GM12864 (cell line): ENCODE measurements at places on chromosomes 7 and 10.

DNA sequence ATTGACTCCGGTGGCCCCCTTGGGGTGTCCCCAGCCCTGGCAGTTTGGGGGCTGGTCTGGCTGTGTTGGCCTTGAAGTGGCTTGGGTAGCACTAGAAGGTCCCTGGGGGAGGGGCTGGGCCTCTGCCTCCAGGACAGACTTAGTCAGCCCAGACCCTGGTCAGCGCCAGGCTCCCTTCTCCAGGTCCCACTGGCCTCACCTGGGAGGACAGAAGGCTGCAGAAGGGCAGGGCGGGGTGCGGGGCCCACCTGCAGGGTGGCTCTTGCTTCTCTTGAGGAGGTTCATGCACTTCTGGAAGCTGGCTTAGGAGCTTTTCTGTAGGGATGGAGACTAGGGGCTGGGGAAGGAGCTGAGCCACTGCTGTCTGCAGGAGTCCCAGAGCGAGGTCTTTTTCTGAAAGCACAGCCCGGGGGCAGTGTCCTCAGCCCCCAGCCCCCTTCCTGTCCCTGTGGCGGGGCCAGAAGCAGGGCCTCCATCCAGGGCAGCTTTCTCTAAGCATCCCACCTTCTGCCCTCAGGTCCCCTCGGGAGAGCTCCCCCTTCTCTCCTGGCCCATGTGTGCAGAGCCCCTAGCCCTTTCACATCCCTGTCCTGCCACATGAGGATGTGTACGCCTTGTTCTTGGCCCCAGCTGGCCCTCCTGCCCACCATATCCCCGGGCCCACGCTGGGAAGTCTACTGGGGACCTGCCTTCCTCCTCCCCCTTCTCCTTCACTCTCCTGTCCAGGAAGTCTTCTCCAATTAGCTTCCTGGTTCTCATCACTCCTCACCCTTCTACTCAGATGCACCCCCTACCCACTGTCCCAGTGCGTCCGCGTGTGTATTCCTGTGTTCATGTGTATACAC, 11.0 kb downstream of the TBATA start:
- no peak for DNase-seq

GRCh38 chr10:95247881-95248583, 42.8 kb downstream of the PDLIM1 start:
- DNase-seq: no peak

DNA sequence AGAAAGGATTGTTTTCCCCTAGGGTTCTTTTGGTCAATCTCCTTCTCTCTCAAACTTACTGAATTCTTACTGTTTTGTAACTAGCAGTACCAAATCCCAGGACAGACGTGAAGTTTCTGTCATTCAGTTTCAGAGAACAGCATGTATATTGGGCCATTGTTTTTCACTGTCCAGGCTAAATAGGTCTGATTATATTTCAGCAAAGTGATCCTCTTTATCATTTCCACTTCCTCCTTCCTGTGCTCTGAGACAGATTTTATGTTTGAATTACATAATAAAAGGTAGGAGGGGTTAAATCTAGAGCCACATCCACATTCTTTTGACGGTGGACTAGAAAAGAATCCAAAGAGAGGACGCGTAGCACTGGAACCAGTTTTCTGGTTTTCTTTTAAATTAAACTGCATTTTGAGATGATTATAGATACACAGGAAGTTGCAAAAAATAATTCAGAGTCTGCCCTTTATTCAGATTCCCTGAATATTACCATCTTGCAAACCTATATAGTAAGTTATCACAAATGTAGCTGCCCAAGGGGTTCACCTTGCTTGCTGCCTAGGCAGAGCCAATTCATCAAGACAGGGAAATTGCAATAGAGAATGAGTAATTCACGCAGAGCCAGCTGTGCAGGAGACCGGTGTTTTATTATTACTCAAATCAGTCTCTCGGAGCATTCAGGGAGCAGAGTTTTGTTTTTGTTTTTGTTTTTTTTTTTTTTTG, 40.1 kb downstream of the AKR1E2 start:
- no peak for DNase-seq

DNA sequence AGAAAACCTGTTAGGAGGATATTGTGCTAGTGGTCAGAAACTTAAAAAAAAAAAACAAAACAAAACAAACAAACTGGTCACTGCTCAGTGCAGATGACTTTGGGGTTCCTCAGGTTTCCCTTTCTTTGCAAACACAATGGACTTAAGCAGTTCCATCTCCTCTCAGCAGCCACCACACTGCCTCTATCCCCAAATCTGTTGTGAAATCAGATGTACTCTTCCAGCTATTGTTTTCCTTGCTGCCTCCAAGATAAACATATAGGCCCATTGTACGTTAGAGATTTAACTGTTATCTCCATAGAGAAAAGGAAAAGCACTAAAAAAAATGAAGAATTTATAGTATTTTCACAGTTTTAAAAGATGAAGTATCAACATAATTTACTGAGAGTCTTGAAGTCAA, 147.1 kb downstream of the MPP7 start:
- DNase-seq: no peak

DNA sequence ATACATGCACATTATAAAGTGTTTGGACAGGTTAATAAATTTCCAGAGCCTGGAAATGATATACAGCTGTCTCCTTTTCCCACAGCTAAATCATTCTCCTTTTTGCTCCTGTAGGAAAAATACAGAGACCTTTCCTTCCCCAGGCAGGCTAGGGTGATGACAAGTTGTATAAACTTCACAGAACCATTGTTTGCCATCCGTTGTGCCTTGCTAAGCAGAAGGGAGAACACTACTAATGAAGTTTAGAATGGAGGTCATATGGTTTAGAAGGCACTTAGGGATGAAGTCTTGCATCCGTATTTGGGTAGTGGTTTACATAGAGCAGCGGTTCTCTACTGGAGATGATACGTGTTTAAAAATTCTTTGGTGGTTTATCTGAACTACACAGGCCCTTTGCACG, 46.0 kb downstream of the NAMPT start:
- DNase-seq: no peak

DNA sequence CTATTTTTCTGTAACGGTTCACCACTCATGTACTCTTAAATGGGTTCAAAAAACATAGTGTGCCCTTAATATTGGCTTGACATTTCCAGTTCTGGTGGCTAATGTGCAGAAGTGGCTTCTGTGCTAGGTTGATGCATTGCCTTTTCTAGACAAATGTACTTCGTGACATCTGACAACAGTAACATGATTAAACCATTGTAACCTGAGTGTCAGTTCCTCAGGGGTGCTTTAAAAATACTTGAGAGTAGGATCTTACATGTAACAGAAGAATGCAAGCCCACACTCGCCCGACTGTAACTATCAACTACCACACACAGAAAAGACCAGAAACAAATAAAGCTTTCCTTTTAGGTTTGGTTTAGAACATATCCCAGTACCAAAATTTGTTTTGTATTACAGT, 393.4 kb upstream of the NFE2L3 start:
- no peak for DNase-seq

DNA sequence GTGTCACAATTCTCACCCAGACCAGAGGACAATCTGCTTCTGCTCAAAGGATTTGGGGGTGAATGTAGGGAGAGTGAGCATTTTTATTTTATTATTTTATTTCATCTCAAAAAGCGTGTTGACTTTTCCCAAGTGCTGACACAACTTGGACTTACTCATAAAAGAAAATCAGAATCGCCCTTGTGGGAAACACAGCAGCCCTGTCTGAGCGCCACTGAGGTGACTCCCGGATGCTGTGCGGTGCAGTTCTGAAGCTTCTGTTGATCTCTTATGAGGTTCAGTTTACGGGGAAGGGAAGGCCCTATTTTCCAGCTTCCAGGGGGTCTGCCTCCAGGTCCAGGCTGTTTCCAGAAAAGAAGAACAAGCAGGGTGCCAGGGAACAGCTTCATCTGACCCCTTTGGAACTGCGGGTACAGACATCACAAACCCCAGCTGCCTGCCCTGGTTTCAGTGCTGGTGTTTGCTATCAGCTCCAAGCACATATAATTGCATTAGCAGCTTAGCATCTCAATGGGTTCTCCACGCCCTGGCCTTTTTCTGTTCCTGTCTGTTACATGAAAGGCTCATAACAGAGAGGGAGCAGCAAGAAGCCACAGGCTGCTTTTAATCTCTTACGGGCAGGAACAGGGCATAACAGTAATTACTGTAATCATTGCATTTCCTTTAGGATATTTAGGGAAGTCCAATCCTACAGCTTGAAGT, 52.4 kb downstream of the PARP12 start:
- DNase-seq: no peak

DNA sequence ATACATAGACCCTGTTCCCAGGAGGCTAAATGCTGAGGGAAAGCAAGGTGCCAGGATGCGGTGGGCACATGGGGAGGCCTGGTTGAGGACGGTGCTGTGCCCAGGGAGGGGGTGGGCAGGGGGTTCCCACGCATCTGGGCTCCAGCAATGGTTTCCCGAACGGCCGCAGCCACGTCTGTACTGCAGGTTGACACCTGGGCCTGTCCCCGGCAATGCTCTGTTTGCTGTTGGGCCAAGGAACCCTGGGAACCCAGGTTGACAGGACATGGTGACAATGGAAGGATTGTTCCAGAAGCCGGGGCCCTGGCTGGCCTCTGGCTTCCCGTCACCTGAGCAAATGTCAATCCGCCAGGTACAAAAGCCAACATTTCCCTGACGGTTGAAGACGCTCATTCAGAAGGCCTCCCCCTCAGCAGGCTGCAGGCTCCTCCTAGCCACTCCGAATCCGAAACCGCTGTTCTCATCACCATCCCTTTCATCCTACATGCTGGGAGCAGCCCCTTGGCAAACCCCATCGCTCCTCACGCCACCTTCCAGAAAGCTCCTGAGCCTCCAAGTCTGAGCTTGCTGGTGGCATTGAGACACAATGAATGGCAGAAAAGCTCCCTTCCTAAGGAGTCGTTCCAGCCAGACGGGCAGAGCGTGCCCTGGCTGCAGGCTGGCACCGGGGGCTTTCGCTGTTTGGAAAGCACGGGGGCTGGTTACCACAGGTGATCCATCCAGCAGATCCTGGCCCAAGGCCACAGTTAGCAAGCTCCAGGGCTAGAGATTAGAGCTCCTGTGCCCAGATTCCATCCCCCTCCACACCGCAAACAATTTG, 31.2 kb downstream of the SPOCK2 start:
- no peak for DNase-seq

GRCh38 chr7:145655666-145656065, 460.9 kb upstream of the CNTNAP2 start:
- DNase-seq: no peak

- DNase-seq: no peak
Observed at GRCh38 chr10:130301021-130301892, 165.1 kb downstream of the GLRX3 start.

- DNase-seq: no peak
Observed at GRCh38 chr10:15486404-15486803, 115.3 kb upstream of the FAM171A1 start.

DNA sequence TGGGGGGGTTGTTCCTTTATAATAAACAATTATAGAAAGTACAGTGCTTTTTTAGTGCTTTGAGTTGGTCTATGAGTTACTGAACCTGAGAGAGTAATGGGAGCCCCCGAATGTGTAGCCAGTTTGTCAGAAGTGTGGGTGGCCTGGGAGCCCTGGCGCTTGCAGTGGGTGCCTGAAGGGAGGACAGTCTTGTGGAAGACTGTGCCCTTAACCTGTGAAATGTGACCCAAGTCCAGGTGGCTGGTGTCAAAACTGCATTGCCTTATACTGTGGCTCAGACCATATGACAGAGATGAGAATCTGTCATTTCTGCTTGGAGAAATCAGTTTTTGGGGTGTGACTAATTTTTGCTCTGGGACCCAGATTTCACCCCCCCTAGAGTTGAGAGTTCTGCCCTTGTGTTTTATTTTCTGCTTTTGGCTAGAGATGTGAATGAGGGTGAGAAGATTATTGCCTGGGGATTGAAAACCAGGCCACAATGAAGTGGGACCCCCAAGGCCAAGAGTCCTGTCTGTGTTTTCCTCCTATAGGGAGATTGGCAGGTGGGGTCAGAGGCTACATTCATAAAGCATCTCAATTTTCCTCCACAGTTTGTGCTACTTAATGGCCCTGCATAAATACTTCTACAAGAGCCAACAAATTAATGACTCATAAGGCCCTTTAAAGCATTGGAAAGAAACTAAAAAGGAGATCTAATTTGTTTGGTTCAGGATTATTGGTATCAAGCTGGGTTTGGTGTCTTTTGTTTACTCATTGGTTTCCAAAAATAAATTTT, 24.1 kb upstream of the CARD11 start:
- DNase-seq: no peak

GRCh38 chr7:93375603-93376002, 143.4 kb downstream of the VPS50 start:
- no peak for DNase-seq

DNA sequence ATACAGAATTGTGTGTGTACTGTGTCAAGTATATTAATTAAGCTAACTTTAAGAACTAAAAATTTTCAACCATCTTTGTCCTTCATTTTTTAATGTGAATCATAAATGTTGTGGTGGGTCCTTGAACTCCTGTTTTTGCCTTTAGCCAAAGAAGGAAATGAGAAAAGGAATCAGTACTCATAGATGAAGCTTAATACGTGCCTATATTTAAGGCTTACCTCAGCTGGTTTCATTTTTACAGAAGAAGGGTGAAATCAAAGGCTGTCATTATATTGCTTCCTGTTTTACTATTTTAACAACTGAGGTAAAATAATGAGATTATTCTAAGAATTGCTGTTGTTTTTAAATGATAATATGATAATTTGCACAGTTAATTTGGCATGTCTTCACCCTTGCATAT, 6.3 kb upstream of the SNX13 start:
- DNase-seq: no peak

DNA sequence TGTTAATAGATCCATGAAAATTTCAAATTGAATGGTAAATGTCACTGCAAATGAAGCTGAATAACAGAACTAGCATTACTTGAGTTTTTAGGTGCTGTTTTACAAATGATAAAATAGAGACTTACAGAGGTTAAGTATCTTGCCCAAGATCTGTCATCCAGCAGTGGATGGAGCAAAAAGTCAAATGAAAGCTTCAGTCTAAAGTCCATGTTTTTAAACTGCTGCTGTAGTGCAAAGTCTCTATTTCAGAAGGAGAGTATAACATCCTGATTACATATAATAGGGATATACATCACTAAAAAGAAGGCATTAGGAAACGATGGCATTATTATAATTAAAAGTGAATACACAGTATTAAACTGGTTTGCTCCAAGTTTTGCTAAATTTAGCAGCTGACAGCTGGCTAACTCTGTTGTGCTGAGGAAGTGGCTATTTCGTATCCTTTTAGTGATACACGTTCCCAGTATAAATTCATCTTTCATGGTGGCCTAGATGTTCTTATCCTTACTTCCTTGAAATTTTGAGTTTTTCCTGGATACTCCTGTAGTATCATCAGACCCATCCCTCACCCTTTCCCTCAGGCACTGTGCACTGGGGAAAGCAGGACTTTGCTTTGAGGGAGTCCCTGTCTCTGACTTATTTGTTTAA, 603.2 kb downstream of the MAGI2 start:
- DNase-seq: no peak

DNA sequence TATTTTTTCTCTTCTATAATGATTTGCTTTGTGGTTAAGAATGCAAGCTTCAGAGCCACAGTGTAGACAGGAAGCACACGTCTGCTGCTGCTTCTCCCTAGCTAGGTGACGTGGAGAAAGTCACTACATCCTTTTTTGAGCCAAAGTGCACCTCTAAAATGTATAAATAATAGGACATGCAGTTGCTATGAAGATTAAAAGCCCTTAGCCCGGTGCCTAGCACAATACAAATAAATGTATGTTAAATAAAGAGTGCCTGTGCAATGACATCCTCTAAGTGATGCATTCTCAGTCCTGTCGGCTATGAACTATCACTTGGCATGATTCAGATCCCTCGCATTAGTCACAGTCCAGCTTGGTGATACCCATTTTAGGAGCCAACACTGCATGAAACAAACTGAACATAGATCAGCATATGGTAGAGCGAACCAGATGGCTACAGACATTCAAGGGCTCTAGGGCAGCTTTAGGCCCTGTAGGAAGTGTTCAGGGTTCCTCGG, 4.8 kb upstream of the TRDMT1 start:
- DNase-seq: no peak

- DNase-seq: no peak
Observed at GRCh38 chr10:20006169-20006870, 190.1 kb downstream of the PLXDC2 start.
